Stimulated activated CD4-positive, alpha-beta T cell treated with anti-CD3 and anti-CD28 coated beads, Interleukin-4, amount 100 ng/mL, for 4 hours (primary cell): ENCODE measurements at places on chromosomes 16 and 17.

- DNase-seq: no peak
Measured at GRCh38 chr16:21150375-21151001, at the start of gene DNAH3. Gene DNAH3, minus strand, starts transcription at chr16:21150846. Its CDS starts 527 bp downstream, at chr16:21150319.

DNA sequence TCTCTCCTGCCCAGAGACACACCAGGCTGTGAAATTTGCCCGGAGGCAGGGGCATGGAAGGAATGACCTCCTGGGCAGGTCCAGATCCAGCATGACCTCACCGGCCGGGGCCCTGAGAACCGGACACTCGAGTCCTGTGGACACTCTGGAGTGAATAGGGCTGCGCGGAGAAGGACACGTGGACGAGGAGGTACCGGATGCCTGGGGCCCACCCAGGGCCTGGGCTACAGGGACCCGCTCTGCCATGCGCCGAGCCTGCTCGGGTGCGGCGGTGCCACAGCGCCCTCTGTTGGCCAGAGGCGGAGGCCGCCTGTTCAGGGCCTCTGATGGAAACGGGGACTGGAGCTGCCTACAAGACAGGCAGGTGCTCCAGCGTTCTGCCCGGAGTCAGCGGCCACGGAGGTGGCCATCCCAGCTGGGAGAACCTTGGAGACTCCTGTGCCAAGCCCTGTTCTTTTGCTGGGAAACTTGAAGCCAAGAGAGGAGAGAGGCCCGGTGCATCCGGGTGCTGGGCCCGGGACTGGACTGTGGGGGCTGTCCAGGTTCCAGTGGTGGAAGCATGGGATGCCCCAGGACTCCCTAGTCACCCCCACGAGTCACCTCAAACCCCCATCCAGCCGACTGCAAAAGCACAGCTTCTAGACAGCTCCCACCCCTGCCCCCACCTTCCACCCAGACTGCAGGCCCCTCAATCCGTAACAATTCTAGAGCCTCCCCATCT is 19.3 kb upstream of the NXPH3 start:
- DNase-seq: peak; percentile 86

DNA sequence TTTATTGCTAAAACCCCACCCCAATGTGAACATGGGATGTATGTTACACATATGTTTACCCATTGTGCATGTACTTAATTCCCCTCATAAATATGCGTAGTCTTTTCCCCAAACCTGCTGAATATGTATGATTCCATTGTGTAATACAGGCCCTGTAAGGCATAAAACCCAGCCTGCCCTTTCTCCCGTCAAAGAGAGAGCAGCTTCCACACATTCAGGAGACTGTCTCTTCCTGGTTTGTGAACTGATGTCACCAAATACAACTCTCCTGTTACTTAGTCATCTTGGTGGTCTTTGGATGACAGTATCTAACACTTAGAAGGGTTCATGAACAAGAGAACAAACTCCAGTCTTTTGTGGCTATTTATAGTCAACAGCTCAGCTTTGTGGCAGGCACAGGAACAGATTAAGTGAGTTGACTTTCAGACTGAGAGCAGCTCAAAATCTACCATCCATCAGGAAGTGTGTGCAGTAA is 24.7 kb upstream of the TMC7 start:
- no peak for DNase-seq

- no peak for DNase-seq
Measured at GRCh38 chr16:77214411-77215138, 15.4 kb downstream of the SYCE1L start.

DNA sequence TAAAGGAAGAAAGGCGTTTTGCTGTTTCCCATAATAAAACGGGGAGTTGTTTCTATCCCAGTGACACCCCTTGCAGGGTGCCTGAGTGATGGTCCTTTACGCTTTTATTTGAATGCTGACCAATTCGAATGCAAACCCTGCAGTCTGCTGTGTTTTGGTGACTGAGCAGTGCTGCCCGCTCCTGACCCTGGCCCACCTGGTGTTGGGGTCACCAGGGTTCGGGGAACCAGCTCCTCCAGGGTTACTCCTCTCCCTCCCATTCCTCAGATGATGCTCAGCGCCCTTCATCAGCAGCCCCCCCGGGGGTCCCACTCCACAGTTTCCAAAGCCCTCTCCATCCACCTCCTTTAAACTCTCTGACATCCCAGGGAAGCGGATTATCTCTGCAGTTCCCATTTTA is 6.0 kb downstream of the CA4 start:
- no peak for DNase-seq

GRCh38 chr17:17902376-17902775 is 65.6 kb upstream of the SREBF1 start:
- no peak for DNase-seq
